ENCODE measurements at places on chromosomes 1 and 21.
A peak's percentile ranks its signal among the peaks of the same experiment; 100 is the strongest.

DNA sequence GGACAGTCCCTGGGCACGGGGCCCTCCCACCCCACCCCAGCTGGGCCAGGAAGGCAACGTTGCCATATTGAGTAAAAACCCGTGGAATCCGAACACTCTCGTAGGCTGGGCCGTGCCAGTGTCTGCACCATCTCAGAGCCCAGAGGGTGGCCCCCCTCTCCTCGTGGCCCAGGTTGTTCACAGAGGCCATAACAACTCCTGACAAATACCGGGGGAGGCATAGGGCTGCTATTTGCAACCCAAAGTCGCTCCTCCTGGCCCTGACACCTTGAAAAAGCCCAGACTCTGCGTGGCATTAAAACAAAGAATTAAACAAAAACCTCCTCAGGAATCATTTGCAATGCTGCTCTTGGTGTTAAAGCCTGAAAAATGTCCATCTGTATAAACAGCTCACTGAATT lies 141.4 kb downstream of the CASZ1 start:
- no peak for DNase-seq

DNA sequence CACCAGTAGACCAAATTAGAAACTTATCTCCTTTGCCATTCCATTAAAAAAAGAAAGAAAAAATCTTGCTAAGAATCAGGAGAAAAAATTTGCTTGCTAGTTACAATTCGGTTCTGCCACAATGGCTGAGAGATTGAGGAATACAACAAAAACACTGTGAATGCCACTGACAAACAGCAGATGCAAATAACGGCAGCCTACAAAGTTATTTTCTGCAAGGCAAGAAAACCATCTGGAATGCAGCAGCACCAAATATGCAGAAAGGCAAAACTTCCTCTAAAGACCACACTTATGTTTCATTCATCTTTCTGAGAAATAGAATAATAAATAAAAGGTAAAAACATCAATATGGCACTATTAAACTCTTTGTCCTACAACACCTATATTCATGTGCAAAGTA lies 75.7 kb downstream of the ENAH start:
- no peak for DNase-seq

- no peak for DNase-seq
These were observed 435.6 kb upstream of the CHRM3 start for GRCh38 chr1:238950784-238951183.

GRCh38 chr1:112872551-112872962 lies 83.4 kb downstream of the SLC16A1 start:
- no peak for DNase-seq

DNA sequence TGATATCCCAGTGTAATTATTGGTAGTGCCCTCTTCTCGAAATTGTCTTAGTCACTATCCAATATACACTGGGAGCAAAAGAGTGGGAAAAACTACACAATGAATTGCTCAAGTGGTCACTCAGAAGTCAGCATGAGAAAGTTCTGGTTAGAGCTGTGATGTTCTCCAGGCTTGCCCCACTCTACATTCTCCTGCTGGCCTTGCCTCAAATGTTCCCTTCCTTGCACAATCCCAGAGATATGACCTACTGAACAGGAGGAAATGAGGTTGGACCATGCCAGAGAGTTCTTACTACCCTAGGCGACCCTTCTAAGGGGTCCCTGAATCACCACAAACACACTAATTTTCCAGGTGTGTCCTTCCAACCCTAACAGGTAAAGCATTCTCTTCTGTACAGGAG lies 40.8 kb downstream of the GLUL start:
- no peak for DNase-seq

GRCh38 chr1:207497941-207498340 lies 2.0 kb downstream of the CR1 start:
- DNase-seq: no peak

GRCh38 chr1:207282496-207283380 lies 38.7 kb upstream of the CD55 start:
- no peak for DNase-seq

DNA sequence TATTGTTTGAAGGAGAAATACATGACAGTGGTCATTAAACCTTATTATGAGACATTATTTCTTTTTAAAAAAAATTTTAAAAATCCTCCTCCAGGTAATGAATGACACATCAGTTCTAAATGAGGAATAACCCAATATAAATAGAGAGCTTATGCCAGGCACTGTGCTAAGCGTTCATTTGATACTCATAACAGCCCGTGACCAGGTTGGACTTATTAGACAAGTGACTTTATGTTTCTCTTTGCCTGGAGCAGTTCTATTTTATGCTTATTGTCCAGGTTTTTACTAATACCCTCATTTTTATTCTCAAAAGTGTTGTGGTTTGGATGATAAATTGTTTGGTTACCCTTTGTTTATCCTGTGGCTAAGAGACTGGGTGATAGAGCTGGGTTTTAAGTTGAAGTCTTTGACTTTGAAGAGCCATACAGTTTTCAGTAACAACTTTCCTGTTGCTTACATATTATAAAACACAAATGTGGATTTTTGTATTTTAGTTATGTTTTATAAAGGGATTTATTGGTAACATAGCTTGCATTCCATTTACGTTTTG lies 84.2 kb downstream of the RABGAP1L start:
- DNase-seq: no peak

- no peak for DNase-seq
These were observed 17.0 kb downstream of the TFF3 start for GRCh38 chr21:42298237-42298636.

- DNase-seq: no peak
These were observed 22.4 kb upstream of the LRRC8C start for GRCh38 chr1:89610457-89611011.

DNA sequence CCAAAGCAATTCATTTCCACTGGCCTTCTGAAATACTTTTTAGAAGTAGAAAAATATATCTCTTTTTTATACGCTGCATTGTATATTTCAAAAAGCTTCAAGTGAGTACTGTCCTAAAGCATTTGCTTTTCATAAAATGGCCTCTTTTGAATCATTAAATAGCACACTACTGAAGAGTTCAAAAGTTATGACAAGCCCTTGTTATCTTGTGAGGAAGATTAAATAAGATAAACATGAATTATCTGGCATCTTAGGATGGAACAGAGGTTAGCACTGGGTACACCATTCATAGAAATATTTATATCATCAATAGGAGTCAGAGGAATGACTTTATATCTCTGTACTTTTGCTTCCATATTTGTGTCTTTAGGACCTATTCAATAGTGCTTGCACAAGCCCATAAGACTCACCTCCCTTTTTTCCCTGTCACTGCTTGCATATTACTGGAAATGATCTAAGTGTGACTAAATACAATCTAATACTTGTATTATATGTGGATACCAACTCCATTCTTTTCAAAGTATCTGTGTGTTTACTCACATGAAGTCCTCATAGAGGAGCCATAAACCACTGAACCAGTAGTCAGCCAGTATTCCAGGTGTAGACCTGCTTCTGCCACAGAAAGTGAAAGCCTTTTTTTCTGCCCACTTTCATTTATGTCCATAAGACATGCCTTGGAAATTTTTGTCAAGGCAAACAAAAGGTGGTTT lies 274.2 kb upstream of the C1orf105 start:
- no peak for DNase-seq

DNA sequence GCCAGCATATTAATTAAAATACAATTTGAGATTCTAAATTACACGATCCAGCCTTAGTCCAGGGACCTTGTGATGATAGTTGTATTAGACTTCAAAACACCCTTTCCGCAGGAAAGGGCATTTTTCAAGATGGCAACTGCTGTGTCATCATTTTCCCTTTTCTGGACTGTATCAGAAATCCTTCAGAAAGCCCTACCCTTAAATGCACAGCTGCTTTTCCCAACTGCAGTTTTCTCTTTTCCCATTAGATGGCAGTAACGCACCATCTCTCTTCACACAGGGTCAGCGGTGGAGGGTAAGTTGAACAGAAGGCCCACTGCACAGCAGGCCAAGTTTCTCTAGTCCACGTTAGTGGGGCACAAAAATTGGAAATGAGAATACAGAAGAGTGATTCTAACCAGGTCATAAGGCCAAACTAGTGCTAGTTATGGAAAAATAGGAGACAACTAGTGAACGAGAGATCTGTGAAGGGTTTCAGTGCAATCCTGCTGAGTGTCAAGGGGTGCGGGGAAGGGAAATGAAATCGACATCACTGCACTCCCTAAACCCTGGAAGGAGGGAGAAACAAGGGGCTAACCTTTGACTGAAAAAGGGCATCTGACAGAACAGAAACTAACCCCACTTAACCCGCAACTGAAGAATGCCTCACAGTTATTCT lies 22.1 kb upstream of the TDRD10 start:
- DNase-seq: peak; percentile 86

GRCh38 chr1:7588457-7588827 lies 182.7 kb upstream of the VAMP3 start:
- no peak for DNase-seq
